ENCODE measurements at places on chromosomes 4 and X.

DNA sequence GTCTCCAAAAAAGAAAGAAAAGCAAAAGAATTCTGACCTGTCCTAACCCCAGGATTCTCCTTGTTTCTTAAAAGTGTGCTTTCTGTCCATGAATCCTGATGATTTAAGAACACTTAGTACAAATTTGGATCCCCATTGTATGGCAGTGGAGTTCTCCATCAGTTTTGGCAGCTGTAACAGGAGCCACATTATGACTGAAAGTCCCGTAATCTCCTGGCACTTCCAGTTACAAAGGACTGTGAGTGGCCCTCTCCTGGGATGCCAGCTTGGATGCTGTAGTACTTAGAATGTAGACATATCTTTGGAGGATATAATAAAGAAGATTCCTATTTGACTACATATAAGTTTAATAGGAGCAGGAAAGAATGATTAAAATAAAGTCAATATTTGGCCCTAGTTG is 20.6 kb downstream of the AP1AR start:
- DNase-seq = no peak

DNA sequence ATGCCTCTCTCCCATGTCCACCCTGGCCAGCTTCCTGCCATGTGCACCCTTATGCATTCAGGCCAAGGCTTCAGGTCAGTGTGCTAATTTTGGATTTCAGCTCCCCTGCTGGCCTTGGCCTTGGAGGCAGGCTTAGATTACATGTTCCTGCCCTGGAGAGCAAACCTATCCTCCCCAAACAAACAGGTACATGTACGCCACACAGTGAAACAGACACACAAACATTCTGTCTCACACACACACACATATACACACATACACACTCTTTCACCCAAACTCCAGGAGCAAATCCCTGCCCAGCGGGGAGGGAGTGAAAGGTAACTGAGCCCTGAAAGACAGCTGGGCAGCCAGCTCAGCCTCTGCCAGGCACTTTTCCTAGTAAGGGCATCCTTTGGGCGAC is 62.7 kb upstream of the ARHGAP36 start:
- no peak for DNase-seq

DNA sequence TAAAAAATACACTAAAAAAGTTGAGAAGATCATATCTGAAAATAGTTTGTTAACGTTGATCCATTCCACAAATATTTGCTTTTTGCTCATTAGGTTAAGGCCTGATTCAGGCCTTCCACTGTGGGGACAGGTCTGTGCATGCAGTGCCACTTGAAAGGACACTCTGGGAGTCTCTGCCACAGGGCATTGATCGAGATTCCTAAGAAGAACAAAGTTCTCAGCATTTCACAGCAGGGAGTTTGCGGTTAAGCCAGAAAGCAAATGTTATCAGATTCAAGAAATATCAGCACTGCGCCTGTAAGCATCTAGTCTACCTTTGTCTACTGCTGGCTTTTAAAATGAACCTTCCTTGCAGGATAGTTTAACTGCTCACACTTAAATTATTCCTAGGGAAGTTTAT is 62.2 kb upstream of the TNIP3 start:
- DNase-seq = no peak

GRCh38 chr4:102616636-102617035 is 115.5 kb downstream of the NFKB1 start:
- no peak for DNase-seq

Measured in fibroblast of skin of back (primary cell).